ENCODE measurements at places on chromosomes 7 and 10.

DNA sequence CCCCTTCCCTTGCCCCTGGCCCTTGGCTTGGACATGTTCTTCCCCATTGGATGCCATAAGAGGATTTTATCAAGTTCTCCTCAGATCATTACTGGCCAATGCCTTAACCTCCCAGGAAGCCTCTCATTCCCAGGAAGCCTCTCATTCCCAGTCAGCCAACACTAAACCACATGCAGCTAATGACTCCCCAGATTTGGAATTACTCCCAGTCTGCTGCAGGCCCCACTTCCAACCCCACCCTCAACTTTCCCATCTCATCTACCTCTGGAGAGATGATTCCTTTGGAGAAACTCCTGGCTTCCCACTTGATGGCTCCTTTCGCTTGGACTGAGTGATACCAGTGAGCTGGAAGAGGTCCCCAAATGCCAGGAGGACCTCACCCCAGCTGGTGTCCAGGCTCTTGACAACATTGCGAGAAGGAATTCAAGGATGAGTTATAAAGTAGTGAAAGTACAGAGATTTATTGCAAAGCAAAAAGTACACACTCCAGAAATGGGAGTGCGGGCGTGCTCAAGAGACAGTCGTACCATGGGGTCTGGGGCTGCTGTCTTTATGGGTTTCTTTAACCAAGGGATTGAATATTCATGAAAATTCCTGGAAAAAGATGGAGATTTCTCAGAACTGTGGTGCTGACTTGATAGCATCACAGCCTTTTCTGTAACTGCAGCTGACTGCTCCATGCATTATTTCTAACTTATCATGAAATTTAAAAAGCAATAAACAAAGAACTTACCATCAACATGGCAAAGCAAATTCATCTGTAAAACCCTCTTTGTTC, 117.2 kb upstream of the ADCY1 start:
- DNase-seq = no peak

- no peak for DNase-seq
These were observed 42.9 kb upstream of the MET start for GRCh38 chr7:116629051-116629463.

- DNase-seq = no peak
These were observed 8.1 kb downstream of the BTAF1 start for GRCh38 chr10:91931526-91932190.

GRCh38 chr10:122939856-122940543, 14.0 kb downstream of the C10orf88 start:
- DNase-seq = no peak

- DNase-seq = peak; percentile 38
These were observed 63.6 kb downstream of the PDIA4 start for GRCh38 chr7:148964483-148965267.

DNA sequence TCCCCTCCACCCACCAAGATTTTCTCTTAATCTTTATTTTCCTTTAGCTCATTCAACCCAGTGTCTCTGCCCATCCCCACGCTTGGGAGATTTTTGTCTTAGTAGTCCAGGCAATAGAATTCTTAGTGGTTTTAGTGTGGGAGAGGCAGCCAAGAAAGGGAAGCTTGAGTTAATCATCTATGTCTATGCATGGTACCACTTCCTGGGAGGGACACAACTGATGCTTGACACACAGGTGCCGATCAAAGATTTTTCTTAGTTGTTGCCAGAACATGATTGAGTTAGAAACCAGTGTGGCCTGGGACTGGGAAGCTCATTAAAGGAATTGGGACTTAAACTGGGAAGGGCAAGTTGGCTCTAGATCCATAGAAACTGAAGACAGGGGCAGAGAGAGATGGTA, 3.1 kb downstream of the STRA8 start:
- no peak for DNase-seq

DNA sequence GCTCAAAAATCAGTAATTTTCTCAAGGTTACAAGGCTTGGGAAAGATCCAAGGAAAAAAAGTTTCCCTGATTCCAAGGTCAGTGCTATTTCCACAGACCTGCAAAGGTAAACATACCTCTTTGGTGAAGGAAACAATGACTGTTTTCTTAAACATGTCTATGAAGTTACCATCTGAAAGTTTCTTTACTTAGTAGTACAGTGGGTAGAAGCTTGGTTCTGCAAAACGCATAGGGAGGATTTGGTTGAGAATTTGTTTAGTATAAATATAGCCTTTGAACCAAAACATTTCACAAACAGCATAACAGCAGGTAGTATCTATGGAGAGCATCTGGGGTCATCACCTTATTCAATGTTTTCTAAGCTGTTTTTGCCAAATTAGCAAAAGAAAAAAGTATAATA, 169.6 kb downstream of the CCSER2 start:
- DNase-seq = no peak

DNA sequence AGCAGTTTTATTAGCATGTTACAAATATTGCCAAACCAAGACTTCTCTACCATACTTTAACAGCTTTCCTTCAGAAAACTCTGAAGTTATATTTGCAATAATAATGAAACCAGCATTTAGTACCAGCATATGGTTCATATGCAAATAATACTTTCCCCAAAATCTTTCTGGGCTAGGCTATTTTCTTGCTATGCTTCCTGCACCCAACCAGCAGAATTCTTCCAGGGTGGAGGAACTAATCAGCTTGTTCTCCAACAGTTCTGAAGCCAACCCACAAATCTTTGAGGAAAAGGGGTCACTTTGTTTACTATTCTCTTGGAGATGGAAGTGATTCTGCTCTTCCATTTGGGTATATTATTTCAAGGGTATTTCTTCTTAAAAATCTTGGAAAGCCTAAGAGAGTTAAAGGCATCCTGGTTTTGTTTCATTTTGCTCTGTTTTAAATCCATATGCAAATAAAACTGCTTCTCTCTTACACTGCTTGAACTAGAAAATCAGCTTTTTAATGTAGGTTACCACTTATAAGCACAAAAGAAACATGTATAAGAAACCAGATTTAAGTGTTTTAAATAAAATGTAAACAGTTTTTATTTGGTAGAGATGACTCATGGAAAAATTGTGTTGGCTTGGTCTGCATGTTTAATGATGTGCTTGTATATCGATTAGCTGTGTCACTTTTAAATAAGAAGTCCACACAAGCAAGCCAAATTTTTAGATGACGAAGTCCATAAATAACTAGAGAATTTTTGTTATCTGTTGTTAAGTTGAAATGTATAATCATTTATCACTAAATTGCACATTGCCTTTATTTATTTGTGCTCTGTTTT, 103.7 kb downstream of the HECTD2 start:
- DNase-seq = no peak

- no peak for DNase-seq
These were observed 299.2 kb downstream of the CCDC3 start for GRCh38 chr10:12702215-12702770.

DNA sequence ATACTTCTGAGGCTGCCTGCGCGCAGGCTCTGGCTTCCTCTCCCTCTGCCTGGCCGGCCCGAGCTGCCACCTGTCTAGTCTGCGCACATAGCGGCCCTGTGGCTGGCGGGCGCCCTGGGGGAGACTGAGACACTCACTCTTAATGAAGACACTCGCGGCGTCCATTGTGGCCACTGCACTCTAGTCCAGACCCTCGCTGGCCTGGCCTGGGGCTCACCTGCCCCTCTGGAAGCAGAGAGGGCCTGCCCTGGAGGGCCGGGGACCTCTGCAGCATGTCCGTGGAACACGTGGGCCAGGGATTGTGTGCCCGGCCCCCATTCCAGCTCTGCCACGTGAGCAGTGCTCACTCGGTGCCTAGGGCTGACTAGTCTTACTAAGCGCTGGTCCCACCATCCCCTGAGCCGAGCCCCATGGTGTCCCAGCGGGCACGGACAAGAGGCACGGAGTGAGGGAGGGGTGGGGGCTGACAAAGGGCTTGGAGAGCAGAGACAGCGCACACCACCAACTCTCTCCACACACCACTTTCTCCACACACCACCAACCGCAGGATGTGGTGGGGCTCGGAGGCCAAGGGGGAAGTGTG, 149.3 kb downstream of the ELFN1 start:
- DNase-seq = peak; percentile 22

- no peak for DNase-seq
These were observed 9.8 kb downstream of the SDK1 start for GRCh38 chr7:3310884-3311283.

DNA sequence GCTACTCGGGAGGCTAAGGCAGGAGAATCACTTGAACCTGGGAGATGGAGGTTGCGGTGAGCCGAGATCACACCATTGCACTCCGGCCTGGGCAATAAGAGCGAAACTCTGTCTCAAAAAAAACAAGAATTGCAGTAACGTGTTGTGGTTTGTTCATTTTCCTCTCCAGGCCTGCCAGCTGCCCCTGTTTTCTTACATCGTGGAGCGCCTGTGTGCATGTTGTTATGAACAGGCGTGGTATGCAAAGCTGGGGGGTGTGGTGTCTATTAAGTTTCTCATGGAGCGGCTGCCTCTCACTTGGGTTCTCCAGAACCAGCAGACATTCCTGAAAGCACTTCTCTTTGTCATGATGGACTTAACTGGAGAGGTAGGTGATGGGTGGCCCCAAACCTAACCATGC, 52.1 kb downstream of the TRRAP start:
- no peak for DNase-seq

- DNase-seq = no peak
These were observed 62.9 kb upstream of the BET1 start for GRCh38 chr7:94067047-94067446.

DNA sequence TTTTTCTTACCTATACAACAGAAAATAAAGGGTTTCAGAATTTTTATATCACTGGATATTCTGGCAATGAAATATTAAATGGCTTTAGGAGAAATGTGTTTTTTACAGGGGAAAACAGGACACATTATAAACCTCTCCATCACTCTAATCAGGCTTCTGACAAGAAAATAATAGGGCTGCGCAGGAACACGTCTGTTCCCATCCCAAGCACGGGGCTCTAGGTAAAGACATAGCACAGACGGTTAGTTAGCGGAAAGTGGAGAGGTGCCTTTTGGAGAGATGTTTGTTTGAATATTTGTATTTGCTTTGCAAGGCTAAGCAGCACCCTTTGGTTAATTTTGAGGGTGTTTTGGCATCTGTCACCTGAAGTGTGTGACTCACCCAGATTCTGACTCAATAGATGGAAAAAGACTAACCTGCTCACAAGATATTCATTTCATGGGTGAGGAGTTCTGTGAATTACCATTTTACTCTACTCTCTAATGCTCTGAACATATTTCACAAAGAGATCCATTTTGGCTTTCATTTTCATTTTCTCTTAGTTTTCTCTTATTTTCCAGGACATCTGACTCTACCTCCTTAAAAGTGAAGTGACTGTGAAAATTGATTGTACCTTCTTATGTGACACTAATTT, 174.5 kb upstream of the AKR1E2 start:
- no peak for DNase-seq

- DNase-seq = peak; percentile 73
These were observed 58.8 kb downstream of the WDR37 start for GRCh38 chr10:1114719-1115606.

DNA sequence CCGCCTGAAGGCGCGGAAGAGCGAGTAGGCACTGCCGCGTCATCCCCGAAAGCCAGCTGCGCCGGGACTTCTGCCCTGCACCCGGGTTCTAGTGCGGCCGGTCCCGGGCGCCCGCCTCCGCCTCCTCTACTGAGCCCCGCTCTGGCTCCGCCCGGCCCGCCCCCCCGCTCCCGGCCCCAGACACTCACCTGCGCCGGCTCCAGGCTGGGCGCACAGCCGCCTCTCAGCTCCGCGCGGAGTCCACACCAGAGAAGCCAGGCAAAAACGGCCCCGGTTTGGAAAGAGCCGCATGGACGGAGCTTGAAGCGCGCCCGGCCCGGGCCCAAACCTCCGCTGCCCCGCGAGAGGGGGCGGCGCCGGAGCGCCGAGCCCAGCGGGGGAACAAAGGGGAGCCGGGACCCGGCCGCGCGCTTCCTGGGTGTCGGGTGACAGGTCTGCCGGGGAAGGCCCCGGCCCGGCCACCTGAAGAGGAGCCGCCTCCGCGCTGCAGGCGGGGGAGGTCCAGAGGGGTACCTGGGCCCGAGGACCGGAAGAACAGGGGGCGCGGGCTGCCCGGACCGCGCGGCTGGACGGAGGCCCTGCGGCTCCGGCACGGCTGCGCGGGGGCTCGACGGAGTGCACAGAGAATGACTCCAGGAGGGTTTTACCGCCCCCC, 168.2 kb downstream of the NRF1 start:
- peak; percentile 7 for DNase-seq

- no peak for DNase-seq
These were observed 140.4 kb downstream of the DOCK4 start for GRCh38 chr7:112065758-112066157.

GRCh38 chr7:37698782-37699181, 15.2 kb downstream of the GPR141 start:
- DNase-seq = no peak

DNA sequence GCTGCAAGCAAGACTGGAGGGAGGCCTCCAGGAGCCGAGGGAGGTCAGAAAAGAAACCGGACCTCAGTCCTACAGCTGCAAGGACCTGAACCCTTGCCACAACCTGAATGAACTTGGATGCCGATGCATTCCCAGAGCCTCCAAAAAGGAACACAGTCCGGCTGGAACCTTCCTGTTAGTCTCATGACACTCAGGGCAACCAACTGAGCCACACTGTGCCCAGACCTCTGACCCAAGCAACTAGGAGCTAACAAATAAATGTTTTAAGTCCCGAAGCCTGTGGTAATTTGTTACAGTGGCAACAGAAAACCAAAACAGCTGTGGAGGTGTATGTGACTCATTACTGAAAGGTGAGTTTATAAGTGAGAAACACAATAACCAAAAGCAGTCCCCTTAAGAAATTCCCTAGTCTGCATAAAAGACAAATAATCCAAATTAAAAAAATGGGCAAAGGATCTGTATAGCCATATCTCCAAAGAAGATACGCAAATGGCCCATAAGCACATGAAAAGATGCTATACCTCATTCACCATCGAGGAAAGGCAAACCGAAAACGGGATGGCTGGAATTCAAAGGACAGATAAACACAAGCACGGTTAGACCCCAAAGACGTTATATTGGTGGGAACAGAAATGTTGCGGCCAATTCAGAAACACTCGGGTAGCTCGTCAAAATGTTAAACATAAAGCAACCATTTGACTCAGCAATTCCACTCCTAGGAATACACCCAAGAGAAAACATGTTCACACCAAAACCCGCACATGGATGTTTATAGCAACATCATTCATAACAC, 24.8 kb downstream of the GNA12 start:
- no peak for DNase-seq

GRCh38 chr7:14894826-14895225, 7.7 kb downstream of the DGKB start:
- DNase-seq = no peak

DNA sequence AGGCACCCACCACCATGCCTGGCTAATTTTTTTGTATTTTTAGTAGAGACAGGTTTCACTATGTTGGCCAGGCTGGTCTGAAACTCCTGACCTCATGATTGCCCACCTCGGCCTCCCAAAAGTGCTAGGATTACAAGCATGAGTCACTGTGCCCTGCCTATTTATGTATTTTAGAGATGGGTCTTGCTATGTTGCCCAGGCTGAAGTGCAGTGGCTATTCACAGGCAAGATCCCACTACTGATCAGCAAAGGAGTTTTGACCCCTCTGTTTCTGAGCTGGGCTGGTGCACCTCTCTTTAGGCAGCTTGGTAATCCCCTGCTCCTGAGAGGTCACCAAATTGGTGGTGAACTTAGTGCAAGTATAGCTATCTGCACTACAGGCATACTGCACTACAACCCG, 6.2 kb downstream of the ABHD11 start:
- DNase-seq = no peak

Measured in cerebellar cortex (tissue), 1 donor.